ENCODE measurements at places on chromosomes 5 and 9.

- DNase-seq = no peak
These were observed 169.8 kb downstream of the CAAP1 start for GRCh38 chr9:26722755-26723154.

- no peak for DNase-seq
These were observed 142.8 kb downstream of the PALM2AKAP2 start for GRCh38 chr9:109922617-109923470.

DNA sequence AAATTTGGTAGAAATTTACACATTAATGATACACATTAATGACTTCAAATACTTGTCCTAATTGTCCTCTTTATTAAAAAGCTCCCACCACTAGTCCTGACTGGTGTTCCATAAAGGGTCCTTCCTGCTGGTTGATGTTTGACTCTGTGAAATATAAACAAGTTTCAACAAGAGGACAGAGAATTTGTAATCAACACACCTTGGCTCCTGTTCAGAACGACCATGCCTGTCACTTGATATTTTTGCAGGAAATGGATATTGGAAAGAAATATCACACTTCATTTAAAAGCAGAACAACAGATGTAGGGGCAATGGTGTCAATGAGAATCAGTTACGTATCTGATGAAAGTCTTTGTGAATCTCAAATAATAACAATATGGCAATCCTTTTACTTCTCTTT is 211.7 kb downstream of the ENC1 start:
- no peak for DNase-seq

- peak; percentile 65 for DNase-seq
These were observed 36.2 kb downstream of the VAV2 start for GRCh38 chr9:133955821-133956411.

- DNase-seq = no peak
These were observed 243.8 kb upstream of the ZNF462 start for GRCh38 chr9:106619211-106619610.

GRCh38 chr5:14532180-14532579 is 49.4 kb upstream of the OTULINL start:
- DNase-seq = no peak

DNA sequence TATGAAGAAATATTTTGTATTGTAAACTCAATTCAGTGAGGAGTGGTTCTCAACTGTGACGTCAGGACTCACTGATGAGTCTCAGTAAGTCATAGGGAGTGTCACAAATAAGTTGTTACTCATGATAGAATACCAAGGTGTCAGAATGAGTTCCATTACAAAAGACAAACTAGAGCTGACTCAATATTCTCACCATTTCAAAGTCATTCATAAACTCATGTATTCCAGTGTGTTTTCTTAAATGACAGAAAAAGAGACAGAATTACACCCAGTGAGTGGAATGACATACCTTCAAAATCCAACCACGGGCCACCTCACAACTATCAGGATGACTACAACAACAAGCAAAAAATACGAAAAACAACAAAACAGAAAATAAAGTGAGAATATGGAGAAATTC is 321.5 kb downstream of the ENC1 start:
- DNase-seq = no peak

GRCh38 chr5:25441810-25442209 is 797.0 kb upstream of the CDH10 start:
- DNase-seq = no peak

GRCh38 chr9:114988962-114989599 is 58.7 kb upstream of the TNFSF8 start:
- no peak for DNase-seq

DNA sequence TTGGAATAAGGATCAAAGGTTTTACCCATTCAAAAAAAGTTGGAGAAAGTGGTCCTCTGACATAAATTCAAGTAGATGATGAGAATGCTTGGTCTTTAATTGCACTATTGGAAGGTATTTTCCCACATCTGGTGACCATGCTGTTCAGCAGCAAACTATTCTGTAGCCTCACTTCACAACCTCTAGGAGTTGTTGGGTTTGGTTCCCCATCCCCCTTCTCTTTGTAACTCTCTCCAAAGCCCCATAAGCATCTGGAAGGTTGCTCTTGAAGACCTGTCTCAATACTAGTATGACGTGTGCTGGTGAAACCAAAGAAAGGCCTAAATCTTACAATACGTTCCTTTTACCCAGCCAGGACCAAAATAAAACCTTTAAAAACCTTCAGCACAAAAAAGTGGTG is 8.5 kb downstream of the RGMB start:
- DNase-seq = no peak

GRCh38 chr5:27814983-27815382 is 776.6 kb upstream of the CDH9 start:
- DNase-seq = no peak

- DNase-seq = no peak
These were observed 183.4 kb downstream of the PAPPA start for GRCh38 chr9:116337015-116337414.

All from D341Med (cell line).